ENCODE measurements at places on chromosomes 3 and 15. TPM values are rescaled to one million over a fixed set of nuclear protein-coding genes. Genes with fewer than 3 reads are reported as not detected.

GRCh38 chr15:70160267-70160666 is 62.5 kb upstream of the TLE3 start:
- DNase-seq: no peak

GRCh38 chr3:33914212-33914611 is 115.8 kb downstream of the PDCD6IP start:
- no peak for DNase-seq

DNA sequence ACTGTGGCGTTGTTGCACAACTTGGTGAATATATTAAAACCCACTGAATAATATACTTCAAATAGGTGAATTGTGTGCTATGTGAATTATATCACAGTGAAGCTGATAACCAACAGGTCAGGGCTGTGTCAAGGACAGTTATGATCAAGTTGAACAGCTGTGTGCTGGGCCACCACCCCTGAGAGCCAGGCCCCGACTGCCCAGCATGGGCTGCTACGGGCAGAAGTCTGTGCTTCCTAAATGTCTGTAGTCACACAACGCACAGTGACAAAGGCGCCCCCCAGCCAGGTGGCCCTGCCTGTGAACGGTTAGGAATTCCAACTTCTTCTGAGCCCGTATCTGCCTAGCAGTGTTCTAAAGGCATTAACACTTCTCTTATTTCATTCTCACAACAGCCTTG is 32.8 kb downstream of the TKT start:
- DNase-seq: no peak

- no peak for DNase-seq
Observed at GRCh38 chr3:42707620-42708355, 5.2 kb upstream of the HHATL start.

DNA sequence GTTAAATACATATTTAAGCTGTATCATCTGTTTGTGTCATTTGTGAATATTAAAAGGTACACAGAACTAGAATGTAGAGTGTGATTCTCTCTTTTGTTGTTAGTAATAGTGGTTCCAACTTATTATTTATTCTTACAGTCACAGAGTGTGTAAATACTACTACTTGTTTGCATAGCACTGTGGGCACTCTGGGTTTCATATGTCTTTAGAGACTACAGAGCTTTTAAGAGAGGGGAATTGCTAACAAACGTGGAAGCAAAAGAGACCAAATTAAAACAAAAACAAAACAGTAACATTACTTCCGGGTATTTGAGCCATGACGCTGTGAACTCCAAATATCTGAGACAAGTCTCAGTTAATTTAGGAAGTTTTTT is 828.0 kb upstream of the DPPA4 start:
- DNase-seq: no peak

GRCh38 chr3:195550723-195551122 is 7.6 kb upstream of the PPP1R2 start:
- no peak for DNase-seq

- no peak for DNase-seq
Observed at GRCh38 chr15:78947506-78947905, 2.7 kb upstream of the CTSH start.

DNA sequence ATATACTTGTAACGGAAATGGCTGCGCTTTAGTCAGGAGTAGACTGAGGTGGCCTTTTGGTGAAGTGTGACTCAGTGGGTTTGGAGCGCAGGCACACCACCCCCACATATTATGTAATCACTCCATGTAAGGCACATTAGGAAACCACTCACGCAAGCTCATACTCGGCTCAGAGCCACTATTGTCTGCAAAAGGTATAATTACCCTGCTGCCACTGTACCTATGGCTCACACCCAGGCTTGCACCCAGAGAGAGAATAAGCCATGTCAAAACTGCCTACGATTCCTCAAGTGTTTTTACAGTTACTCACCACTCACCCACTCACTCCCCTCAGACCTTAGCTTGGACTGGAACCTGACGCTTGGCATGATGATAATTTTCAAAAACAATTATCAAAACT is 611.9 kb upstream of the CCDC54 start:
- DNase-seq: no peak

GRCh38 chr3:13353506-13353905 is 66.6 kb downstream of the NUP210 start:
- no peak for DNase-seq

DNA sequence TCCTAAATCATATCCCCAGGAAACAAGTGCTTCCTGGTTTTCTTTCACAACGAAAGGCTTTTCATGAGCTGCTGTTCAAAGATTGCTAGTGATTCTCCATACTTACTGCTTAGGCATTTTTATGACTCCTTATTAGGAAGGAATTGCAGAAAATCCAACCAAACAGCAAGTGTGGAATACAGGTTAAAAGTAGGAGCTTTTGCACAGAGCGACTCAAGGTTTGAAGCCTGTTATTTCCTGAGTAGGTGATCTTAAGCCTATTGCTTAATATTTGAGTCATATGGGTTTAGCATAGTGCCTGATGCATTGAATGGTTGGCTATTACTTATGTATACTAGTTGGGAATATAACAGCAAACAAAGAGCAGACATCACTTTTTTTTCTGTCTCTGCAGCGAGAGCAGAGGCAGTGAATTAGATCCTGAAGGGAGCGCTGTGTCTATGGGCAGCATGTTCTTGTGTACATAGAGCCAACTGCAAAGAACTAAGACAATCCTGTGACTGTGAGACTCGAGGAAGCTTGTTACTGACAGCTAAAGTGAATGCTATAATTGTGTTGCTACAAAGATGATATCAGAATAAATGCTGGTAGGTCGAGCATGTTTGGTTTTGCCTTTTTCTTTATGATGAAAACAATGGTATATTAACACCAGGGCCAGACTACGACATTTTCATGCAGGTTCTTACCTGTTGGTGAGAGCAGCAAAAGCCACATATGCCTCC is 6.3 kb downstream of the TM4SF1 start:
- DNase-seq: no peak

- no peak for DNase-seq
Observed at GRCh38 chr3:101536266-101536665, 23.3 kb upstream of the SENP7 start.

DNA sequence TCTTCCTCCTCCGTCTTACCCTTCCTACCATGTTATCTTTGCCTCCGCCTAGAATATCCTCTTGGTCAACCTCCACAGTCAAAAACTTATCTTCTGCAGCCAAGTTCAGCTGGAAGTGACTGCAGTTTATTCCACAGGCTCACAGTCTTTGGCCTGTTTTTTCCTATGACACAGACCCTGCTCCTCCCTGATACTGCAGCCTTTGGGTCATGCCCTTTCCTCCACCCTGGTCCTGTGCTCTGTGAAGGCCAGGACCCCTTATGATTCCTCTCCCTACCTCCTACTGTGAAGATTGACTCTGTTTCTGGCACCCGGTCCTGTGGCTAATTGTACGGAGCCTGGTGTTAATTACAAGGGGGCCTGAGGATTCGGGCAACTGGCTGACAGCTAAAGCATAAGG is 49.3 kb upstream of the SCN5A start:
- no peak for DNase-seq

- DNase-seq: peak; percentile 45
Observed at GRCh38 chr15:85858586-85859375, 64.1 kb upstream of the KLHL25 start.

GRCh38 chr15:26298659-26299170 is 435.6 kb upstream of the ATP10A start:
- no peak for DNase-seq

- no peak for DNase-seq
Observed at GRCh38 chr3:74832925-74833324, 218.5 kb upstream of the CNTN3 start.

- DNase-seq: no peak
Observed at GRCh38 chr3:119181765-119182164, 8.4 kb downstream of the UPK1B start.

DNA sequence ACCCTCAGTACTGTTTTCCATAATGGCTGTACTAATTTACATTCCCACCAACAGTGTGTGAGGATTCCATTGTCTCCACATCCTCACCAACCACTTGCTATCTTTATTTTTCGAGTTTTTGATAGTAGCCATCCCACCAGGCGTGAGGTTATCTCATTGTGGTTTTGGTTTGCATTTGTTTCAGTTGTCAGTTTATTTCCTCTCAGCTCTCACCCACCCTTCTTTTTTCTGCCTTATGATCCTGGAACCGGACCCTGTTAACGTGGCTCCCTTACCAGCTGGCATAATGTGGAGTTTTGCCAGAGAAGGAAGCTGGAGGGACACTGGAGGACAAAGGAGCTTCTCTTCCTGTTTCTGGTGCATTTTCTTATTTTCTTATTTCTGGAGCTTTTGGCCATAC is 25.1 kb upstream of the SH3GL3 start:
- no peak for DNase-seq

DNA sequence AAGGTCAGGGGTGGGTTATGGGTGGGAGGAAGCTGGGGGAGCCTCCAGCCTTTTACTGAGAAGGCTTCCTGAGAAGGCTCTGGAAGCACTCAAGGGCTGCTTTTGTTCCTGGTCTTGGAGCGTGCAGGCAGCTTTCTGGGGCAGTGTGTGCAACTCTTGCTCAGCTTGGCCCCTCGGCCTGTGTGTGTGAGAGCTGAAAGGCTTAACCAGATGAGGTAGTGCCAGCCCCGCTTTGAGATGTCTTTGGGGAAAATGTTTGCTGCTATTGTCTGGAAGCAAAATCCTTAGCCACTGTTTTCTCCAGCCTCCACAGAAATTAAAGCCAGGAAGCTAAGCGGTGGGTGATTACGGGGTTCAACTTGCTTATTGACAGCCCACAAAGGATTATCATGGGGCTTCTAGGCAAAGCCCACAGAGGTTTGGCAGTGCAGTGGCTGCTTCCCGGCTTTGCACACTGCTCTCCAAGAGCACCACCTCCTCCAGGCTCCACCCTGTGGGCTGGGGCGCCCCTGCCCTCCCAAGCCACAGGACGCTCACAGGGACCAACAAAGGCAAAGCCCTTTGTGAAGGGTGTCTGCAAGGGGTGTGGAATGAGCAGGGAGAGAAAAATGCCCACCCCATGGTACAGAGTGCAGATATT is 121.7 kb upstream of the TLE3 start:
- no peak for DNase-seq

DNA sequence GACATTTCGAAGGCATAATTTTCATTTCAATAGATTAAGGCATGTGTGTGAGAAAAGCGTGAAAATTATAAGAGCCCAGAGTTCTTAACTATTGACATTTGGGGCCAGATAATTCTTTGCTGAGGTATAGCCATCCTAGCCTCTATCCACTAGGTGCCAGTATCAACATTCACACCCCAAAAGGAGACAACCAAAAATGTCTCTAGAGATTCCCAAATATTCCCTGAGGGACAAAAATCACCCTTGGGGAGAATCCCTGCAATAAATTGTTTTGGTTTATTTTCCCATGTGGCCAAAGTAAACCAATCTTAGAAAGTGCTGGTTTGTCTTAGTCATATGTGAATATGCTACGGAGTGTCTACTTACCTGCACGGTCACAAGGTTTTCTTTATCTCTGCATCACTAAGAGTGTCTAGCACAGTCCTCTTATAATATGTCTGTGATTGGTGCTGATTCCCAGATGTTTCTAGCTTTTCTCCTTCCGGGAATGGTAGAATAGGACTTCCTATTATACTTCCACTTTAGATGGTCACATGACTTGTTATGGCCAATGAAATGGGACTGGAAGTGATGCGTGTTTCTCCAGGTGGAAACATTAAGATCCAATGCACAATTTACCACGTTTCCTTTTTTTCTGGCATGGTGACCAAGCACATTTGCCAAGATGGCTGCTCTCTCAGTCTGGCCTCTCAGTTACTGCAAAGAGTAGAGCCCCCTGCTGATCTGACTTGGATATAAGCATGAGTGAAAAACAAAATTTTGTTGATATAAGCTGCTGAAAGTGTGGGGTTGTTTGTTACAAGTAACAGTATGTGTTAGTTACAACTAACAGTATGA is 8.0 kb upstream of the KBTBD8 start:
- no peak for DNase-seq

DNA sequence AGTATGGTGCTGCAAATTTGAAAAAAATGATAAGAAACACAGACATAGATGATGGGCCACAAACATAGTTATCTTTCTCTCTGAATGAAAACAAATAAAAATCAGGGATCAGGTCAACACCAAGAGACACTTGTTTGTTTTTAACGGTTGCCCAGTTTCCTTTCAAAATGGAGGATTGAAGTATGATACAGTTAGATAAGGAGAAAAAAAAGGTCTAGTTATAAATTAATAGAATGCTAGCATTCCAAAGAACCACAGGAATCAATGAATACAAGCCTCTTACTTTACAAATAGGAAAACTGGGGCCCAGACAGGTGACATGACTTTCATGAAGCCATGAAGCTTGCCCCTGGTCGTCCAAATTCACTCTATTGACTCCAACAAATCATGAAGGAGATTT is 305.1 kb downstream of the ZNF621 start:
- no peak for DNase-seq

DNA sequence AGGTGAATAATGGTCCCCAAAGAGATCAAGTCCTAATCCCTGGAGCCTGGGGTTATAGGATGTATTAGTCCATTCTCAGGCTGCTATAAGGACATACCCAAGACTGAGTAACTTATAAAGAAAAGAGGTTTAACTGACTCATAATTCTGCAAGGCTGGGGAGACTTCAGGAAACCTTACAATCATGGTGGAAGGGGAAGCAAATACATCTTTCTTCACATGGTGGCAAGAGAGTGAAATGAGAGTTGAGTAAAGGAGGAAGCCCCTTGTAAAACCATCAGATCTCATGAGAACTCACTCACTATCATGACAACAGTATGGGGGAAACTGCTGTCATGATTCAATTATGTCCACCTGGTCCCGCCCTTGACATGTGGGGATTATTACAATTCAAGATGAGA is 142.9 kb upstream of the ANKRD28 start:
- no peak for DNase-seq

DNA sequence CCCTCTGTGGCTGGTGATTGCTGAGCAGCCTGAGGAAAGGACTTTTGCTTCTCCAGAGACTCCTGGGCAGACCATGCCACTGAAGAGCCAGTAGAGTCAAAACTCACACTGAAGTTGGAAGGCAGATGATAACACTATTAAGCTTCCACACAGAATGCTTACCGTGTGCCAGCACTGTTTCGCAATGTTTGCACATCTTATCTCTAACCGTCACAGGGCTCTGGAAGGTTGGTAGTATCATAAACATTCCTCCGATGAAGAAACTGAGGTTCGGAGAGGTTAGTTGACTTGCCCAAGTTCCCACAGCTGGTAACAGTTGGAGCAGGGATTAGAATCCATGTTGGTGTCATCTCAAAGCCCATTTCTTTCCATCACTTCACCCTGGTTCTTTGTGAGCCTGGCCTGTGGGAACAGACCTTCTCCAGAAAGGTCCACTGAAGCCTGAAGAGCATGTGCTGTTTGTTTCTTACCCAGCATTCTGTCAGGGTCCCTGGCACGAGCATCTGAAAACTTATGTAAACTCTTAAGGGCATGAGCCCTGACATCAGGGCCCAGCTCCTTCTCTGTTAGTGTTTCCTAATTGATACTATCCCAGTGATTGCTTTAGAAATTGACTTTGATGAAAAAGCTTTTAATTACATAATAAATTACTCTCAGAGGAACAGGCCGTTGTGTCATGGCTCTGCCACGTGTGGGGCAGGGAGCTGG is 77.0 kb upstream of the PRR23C start:
- no peak for DNase-seq

The HESX1 gene
- not detected for total RNA-seq

The CYP8B1 gene
- total RNA-seq: not detected

The MESP1 gene
- 4.0 TPM for total RNA-seq

The TERB2 gene
- not detected for total RNA-seq

The GOLGA8S gene
- total RNA-seq: 0.47 TPM

The CYP1A1 gene
- total RNA-seq: 3.6 TPM

The SAMD7 gene
- total RNA-seq: not detected

The SLC24A5 gene
- total RNA-seq: not detected

The TSPAN3 gene
- total RNA-seq: 1,125 TPM

The TRH gene
- total RNA-seq: not detected

Measured in omental fat pad (tissue), 4 donors.